NCI-H1694 treated with DMSO at 0.1 percent for 48 hours (cell line): ENCODE measurements at places on chromosomes 1 and 21.

DNA sequence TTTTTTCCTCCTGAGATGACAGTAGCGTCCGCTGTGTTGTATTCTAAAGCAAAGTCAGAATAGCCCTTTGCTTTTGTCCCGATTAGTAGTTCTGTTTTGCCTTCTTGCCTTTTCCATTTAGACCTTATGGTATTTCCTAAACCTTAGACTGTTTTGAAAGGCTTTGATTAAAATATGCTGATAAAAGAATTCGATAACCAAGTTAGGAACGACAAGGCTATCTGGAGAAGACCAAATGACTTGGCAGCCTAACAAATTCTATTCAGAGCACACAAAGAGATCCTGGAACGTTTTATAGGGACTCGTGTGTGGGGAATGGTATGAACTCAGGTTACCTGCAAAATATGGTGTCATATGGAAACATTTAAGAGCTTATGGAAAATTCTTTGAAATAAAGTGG, 42.9 kb downstream of the NFIA start:
- DNase-seq = peak; percentile 67

- peak; percentile 13 for DNase-seq
These were observed 3.6 kb downstream of the PRKAB2 start for GRCh38 chr1:147168626-147169058.

DNA sequence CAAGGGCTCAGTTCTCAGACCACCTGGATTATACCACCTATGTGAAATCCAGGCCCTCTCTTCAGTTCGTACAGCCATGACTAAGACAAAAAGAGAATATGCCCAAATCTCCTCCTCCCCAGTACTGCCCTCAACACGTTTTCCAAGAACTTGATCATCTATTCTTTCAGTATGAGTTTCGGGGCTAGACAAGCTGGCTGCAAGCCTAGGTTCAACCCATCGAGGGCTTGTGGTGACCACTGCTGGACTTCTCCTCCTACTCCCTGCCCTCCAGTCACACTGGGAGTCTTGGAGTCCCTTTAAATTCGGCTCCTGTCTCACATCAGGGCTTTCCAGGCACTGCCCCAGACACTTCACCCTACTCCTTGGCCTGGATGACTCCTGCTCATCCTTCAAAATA, 352.3 kb downstream of the KCNH1 start:
- DNase-seq = no peak

- DNase-seq = no peak
These were observed 37.6 kb downstream of the EYA3 start for GRCh38 chr1:28050776-28051175.

DNA sequence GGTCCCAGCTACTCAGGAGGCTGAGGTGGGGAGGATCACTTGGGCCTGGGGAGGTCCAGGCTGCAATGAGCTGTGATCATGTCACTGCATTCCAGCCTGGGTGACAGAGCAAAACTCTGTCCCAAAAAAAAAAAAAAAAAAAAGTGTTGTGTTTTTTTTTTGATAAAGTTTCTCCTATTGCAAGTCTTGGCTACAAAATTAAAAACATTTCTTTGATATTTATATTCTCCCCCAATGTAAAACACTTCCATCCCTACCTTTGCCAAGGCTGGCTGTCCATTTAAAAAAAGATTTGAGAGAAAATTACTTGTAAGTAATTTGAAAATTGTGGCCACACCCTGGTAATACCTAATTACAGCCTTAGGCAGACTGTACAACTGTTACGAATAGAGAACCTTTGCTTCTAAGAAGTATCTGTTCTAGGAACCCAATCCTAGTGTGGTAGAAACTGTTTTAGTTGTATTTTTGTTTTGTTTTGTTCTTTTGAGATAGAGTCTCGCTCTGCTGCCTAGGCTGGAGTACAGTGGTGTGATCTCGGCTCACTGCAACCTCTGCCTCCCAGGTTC, 11.2 kb downstream of the ZNF436 start:
- DNase-seq = no peak

DNA sequence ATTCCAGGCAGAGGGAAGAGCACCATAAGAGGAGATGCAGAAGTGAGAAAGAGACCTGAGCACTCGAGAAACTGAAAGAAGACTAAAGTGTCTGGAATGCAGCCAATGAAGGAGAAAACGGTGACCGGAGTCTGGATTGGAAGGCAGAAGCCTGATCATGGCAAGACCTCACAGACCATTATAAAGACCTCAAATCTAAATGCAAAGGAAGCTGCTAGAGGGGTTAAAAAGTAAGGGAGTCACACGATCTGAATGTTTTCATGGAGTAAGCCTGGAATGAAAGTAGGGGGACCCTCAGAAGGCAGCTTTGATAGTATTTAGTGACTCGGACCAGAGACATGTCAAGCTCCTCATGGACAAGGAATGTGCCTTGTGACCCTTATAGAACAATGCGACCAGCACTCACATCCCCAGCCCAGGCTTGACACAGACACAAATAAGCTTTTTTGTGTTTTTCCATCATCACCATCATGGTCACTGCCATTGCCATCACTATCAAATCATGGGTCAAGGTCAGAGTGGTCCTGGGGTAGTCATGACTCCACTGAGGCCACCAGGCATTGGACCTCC, 183.6 kb downstream of the SEC16B start:
- no peak for DNase-seq

GRCh38 chr1:211598514-211598913, 19.6 kb upstream of the SLC30A1 start:
- no peak for DNase-seq

GRCh38 chr1:212752934-212753497, 38.6 kb downstream of the NSL1 start:
- DNase-seq = no peak

DNA sequence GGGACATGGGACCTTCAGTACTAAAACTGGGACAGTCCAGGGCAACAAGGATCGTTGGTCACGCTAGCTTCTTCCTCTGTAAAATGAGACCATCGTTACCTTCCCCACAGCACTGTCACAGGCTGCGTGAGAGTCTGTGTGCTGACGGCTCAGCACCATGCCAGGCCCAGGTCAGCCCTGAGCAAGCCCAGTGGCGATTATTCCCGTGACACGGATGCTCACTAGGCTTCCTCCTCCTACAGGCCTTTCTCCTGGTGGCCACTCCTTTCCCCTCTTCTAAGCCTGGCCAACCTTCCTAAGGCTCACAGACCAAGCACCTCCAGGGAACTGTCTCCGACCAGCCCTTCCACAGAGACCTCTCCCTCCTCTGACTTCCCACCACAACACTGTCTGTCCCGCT, 69.3 kb upstream of the RUNX3 start:
- no peak for DNase-seq

- DNase-seq = no peak
These were observed 92.5 kb downstream of the LACTBL1 start for GRCh38 chr1:22880174-22880601.

- DNase-seq = no peak
These were observed 6.9 kb upstream of the SPOCD1 start for GRCh38 chr1:31822766-31823165.

DNA sequence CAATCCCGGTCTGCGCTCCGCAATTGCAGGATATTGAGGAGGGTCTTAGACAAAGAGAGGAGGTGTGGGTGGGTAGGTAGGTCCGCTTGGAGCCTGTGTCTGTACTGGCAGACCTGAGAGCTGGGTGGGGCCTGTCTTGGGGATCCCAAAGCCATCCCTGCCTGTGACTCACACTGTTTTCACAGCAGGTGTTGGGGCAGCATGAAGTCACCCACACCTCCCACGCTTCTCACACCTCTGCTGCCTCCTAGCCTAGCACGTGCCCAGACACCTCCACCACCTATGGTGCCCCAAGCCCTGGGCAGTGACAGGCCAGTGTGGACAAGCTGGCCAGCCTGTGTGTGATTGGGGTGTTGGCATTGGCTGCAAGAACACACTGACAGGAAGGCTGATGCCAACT, 65.7 kb upstream of the ECE1 start:
- DNase-seq = no peak

DNA sequence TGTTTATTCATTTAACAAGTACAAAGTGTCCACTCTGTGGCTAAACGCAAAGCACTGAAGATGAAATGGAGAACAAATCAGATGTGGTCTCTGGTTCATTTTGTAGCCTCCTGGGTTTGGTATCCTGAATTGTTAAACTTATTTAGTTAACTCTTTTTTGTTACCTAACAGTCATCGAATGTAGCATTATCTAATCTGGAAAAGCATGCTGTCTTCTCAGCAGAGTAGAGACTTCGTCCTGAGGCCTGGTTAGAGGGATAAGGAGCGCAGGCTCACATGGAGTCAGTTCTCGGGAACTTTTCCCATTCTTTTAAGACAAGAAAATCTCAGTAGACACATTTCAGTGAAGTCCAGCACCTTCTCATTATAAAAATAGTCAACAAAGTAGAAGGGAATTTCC, 33.1 kb upstream of the SH3D21 start:
- no peak for DNase-seq

DNA sequence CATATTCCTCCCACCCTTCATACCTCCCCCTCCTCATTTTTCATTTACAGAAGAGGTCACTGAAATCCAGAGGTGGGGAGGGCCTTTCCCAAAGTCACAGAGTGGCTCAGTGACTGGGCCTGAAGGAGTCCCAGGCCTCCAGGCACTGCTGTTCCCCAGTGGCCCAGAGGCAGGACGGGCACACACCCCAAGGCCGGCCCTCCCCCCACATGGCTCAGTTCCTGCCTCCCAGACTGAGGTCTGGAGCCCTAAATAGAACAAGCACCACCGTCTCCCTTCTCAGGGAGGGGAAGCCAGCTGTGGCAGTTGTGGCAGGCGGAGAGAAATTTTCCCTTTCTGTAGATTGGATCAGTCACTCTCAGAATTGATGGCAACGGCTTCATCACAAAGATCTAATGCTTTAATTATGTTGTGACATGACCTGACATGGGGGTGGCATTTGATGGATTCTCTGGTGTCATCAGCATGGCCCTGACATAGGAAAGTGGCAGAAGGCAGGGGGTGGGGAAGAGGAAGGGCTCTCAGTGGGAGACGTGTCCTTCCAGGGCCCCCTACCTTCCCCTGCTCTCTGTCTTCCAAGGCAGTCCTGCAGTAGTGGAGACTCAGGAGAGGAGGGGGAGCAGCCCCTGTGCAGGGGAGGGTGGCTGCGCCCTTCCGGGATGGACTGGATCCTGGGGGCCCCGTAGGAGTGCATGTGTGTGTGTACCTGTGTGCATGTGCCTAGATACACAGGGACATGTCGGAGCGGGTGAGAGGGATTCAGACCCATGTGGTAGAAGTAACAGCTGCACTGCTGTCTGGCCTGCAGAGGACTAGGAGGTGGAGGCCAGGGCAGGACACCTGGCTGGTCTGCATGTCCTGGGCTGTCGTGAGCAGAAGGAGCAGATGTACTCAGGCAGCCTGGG, 41.2 kb upstream of the FOXO6 start:
- peak; percentile 51 for DNase-seq

DNA sequence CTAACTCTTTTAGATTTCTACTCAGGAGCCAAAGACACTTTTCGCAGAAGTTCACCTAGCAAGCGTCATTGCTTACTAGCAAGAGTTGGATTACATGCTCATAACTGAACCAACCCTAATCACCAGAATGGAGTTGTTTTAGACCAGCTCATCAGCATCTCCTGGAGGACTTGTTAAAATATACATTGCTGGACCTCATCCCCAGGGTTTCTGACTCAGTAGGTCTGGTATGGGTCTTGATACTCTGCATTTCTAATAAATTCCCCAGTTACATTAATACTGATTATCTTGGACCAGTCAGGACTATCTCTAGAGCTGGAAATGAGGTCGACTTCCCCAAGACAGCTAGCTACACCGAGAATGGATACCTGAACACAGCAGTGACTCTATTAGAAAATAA, 9.7 kb upstream of the PRDX6 start:
- DNase-seq = no peak

GRCh38 chr1:9350013-9350908, 57.6 kb downstream of the SPSB1 start:
- no peak for DNase-seq

GRCh38 chr1:53330819-53331218, 2.9 kb upstream of the LRP8 start:
- DNase-seq = no peak

DNA sequence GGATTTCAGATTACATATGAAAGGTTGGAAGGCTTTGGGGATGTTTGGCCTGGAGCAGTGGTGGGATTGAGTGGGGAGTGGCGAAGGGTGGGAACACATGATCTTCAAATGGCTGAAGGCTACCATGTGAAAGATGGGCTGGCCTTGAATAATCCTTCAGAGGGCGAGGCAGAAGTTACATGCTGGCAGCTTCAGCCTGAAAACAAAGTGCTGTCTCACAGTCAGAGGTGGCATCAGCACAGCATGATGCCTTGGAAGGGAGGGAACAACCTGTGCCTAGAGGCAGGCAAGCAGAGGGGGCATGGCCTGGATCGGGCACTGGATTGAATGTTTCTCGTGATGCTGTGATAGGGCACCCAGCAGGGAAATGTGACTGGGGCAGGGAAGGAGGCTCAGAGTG, 130.8 kb downstream of the BEND5 start:
- no peak for DNase-seq

GRCh38 chr21:33187276-33187675, 42.5 kb upstream of the IFNAR2 start:
- no peak for DNase-seq

GRCh38 chr1:9716404-9717192, 65.1 kb downstream of the PIK3CD start:
- DNase-seq = no peak

- DNase-seq = no peak
These were observed 2.3 kb upstream of the GRIK3 start for GRCh38 chr1:37036667-37037053.

GRCh38 chr1:14597343-14598006, 1.0 kb upstream of the KAZN start:
- no peak for DNase-seq

- DNase-seq = no peak
These were observed 27.2 kb upstream of the FAM3B start for GRCh38 chr21:41289431-41289830.

DNA sequence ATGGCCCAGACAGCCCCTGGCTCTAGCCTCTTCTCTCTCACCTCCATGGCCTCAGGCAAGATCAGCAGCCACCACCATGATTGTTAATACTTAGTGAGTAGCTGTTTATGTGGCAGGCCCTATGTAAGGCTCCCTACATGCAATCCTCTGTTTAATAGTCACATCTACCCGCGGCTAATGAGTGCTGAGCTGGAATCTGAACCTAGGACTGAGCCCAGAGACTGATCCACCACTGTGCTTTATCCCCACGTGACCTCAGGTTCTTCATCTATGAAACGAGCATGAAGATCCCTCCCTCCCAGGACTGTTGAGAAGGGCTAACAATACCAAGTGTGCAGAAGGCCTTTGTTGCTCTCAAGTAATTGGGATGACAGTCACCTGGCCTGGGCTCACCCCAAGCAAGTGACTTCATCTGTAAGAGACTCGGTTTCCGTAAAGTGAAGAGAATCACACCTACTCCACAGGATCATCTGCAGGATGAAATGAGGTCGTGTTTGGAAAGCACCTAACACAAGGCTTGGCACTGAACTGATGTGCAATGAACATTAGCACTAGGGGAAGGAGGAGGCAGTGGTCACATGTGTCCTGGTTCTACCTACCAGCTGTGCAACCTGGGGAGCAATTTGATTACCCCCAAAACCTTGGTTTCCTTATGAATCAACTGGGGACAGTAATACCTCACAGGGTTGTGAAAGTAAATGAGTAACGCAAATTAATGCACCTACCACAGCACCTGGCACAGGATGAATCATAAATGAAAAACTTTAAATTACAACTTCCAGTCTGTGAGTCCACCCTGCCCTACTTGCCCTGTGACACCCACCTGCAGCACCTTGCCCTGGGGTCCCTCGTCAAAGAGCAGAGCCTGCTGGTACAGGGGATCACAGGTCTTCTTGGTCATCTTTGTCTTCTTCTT, 37.2 kb downstream of the RIMS3 start:
- no peak for DNase-seq

GRCh38 chr1:17052038-17052437, 1.8 kb downstream of the SDHB start:
- DNase-seq = no peak
